Neural crest cell (in vitro differentiated cells): ENCODE measurements at places on chromosomes 7 and 10. TPM values are rescaled to one million over a fixed set of nuclear protein-coding genes. Genes with fewer than 3 reads are reported as not detected.

- DNase-seq, result no peak
- no peak overlapping the region for H3K27ac ChIP-seq
- no peaks in the 10 kb centered on the region for H3K4me1 ChIP-seq
- no peaks in the 10 kb centered on the region for H3K27me3 ChIP-seq
- H3K4me3 ChIP-seq, result no peak overlapping the region
These were observed 23.3 kb upstream of the STEAP2 start for GRCh38 chr7:90188281-90188680.

- no peak overlapping the region for H3K4me3 ChIP-seq
- H3K36me3 ChIP-seq, result no peaks in the 10 kb centered on the region
- H3K27me3 ChIP-seq, result peaks cover 9% of the 10 kb centered on the region
- no peak overlapping the region for H3K27ac ChIP-seq
These were observed 444.3 kb downstream of the GPAM start for GRCh38 chr10:111739125-111739873.

DNA sequence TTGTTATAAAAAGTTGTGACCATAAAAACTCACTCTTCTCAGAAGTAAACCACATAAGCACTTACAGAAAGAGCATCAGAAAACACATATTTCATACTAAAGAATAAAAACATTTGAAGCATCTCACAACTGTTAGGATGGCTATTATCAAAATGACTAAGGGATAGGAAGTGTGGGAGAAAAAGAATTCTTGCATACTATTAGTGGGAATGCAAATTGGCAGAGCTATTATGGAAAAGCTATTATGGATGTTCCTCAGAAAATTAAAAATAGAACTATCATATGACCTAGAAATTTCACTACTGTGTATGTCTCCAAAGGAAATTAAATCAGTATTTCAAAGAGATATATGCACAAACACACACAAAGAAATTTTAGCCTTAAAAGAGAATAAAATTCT is 25.2 kb upstream of the POT1 start:
- H3K27me3 ChIP-seq, result no peaks in the 10 kb centered on the region
- no peak overlapping the region for H3K4me3 ChIP-seq
- H3K4me1 ChIP-seq, result no peaks in the 10 kb centered on the region
- DNase-seq, result no peak
- H3K36me3 ChIP-seq, result no peaks in the 10 kb centered on the region

- no peak overlapping the region for H3K27ac ChIP-seq
- H3K4me3 ChIP-seq, result no peak overlapping the region
- no peak for DNase-seq
- H3K4me1 ChIP-seq, result peaks cover 6% of the 10 kb centered on the region
- no peaks in the 10 kb centered on the region for H3K27me3 ChIP-seq
These were observed 61.7 kb upstream of the TES start for GRCh38 chr7:116148626-116149025.

GRCh38 chr10:8312781-8313180 is 258.3 kb downstream of the GATA3 start:
- DNase-seq, result no peak
- peaks cover 25% of the 10 kb centered on the region for H3K27me3 ChIP-seq
- H3K4me3 ChIP-seq, result no peak overlapping the region
- no peak overlapping the region for H3K27ac ChIP-seq
- peaks cover 3% of the 10 kb centered on the region for H3K4me1 ChIP-seq

GRCh38 chr7:129830949-129831348 is 121.8 kb downstream of the UBE2H start:
- H3K27me3 ChIP-seq, result no peaks in the 10 kb centered on the region
- DNase-seq, result no peak
- peaks cover 17% of the 10 kb centered on the region for H3K4me1 ChIP-seq
- no peak overlapping the region for H3K27ac ChIP-seq
- no peak overlapping the region for H3K4me3 ChIP-seq

DNA sequence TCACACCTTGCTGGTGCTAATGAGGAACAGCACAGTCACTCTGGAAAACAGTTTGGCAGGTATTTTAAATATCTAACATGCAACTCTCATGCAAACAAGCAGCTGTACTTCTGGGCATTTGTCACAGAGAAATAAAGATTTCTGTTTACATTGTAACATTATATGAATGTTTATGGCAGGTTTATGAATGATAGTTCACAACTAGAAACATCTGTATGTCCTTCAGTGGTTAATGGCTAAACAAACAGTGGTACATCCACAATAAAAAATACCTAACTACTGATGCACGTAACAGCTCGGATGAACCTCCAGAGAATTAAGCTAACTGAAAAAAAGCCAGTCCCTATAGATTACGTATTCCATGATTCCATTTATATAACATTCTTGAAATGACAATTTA is 109.6 kb downstream of the GPR37 start:
- H3K27me3 ChIP-seq, result no peaks in the 10 kb centered on the region
- no peaks in the 10 kb centered on the region for H3K4me1 ChIP-seq
- DNase-seq, result no peak
- H3K36me3 ChIP-seq, result no peaks in the 10 kb centered on the region

GRCh38 chr7:41720886-41721285 is 18.0 kb upstream of the INHBA start:
- no peaks in the 10 kb centered on the region for H3K36me3 ChIP-seq
- H3K4me3 ChIP-seq, result no peak overlapping the region
- no peak for DNase-seq
- peaks cover 2% of the 10 kb centered on the region for H3K4me1 ChIP-seq
- no peak overlapping the region for H3K27ac ChIP-seq

GRCh38 chr10:96685306-96685705 is 35.0 kb downstream of the PIK3AP1 start:
- no peaks in the 10 kb centered on the region for H3K4me1 ChIP-seq
- H3K27ac ChIP-seq, result no peak overlapping the region
- DNase-seq, result no peak

DNA sequence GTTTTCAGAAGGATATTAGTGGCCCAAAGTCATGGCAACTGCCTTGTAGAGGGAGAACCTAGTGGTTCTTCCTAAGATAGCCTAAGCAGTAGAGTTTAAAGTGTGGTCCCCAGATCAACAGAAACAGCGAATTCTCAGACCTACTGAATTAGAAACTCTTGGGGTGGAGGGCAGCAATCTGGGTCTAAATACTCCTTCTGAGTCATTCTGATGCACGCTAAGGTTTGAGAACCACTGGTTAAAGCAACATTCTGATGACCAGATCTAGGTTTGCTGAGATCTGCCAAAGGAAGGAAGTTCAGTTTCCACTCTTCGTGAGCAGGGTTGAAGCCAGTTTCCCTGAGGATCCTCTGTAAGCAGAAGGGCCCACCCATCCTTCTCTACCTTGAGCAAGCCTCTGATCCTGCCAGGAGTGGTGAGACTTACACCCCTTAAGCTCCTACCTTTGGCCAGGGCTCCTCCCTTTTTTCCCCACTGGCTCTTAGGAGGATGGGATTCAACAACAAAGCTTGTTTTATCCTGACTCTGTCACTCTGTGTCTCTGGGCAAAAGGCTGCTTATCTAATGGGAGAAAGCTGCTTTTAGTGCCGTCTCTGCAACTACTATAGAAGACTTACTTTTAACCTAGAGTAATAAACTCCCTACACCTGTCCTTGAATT is 26.8 kb upstream of the TRUB1 start:
- H3K27ac ChIP-seq, result no peak overlapping the region
- H3K36me3 ChIP-seq, result no peaks in the 10 kb centered on the region
- no peaks in the 10 kb centered on the region for H3K27me3 ChIP-seq

DNA sequence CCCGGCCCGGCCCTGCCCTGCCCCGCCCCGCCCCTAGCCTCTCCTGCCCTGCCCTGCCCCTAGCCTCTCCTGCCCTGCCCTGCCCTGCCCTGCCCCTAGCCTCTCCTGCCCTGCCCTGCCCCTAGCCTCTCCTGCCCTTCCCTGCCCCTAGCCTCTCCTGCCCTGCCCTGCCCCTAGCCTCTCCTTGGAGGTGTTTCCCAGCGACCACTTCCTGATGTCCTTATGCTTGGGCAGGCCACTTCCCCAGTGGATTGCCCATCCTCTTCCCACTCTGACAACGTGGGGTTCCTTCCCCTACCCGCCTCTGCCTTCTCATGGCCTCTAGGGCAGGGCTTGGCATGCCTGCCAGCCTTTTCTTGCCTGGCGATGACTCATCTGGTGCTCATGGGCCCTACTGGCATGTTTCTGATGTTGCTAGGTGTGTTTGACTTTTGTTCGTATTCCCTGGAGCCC is 21.2 kb downstream of the PRXL2A start:
- H3K4me1 ChIP-seq, result no peaks in the 10 kb centered on the region
- peaks cover 46% of the 10 kb centered on the region for H3K36me3 ChIP-seq
- no peaks in the 10 kb centered on the region for H3K27me3 ChIP-seq
- no peak for DNase-seq

DNA sequence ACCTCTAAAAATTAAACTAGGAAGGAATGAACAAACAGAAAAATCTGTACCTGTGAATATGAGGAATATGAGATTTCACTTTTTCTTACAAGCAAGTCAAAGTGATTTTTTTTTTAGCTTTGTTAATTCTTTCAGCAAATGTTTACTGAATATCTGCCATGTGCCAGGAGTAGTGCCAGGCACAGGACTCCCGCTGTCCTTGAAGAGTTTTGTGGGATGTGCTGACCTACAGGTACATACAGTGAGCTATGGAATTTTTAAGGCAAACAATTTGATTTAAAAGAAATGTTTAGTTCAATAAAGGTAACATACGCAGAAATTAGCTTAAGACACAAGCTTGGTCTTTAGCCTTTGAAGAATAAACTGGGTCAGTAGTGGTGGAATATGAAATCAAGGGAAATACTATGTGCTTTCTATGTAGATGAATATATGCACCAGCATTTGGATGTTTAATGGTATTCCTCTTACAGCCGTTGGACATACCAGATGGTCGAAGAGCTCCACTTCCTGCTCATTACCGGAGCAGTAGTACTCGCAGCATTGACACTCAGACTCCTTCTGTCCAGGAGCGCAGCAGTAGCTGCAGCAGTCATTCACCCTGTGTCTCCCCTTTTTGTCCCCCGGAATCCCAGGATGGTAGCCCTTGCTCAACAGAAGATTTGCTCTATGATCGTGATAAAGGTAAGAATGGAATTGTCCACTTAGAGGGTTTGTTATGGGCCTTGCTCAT is 102.0 kb downstream of the GLCCI1 start:
- H3K36me3 ChIP-seq, result peaks cover 15% of the 10 kb centered on the region
- no peak overlapping the region for H3K27ac ChIP-seq
- no peaks in the 10 kb centered on the region for H3K4me1 ChIP-seq
- no peaks in the 10 kb centered on the region for H3K27me3 ChIP-seq
- no peak overlapping the region for H3K4me3 ChIP-seq

DNA sequence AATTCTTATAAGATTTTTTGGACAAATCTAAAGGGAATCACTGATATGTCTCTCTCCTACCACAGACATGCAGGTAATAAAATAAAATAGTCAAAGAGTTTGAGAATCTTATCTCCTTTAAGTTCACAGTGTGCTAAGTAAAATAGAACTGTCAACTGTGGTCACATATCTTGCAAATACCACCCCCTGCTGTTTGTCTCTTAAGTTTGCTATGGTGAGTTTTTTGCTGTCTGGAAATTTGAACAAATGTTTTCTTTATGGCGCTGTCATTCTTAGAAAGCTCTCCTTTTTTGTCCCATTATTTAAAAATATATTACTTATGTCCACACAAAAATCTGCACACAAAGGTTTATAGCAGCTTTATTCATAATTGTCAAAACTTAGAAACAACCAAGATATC is 19.6 kb downstream of the GIMAP5 start:
- H3K36me3 ChIP-seq, result no peaks in the 10 kb centered on the region
- no peak overlapping the region for H3K4me3 ChIP-seq
- peaks cover 4% of the 10 kb centered on the region for H3K4me1 ChIP-seq
- no peak for DNase-seq

- H3K4me1 ChIP-seq, result no peaks in the 10 kb centered on the region
- H3K27me3 ChIP-seq, result no peaks in the 10 kb centered on the region
- no peak overlapping the region for H3K4me3 ChIP-seq
These were observed 29.7 kb downstream of the NUP42 start for GRCh38 chr7:23211589-23211988.

GRCh38 chr7:51000956-51001355 is 218.3 kb upstream of the GRB10 start:
- H3K27me3 ChIP-seq, result peaks cover 2% of the 10 kb centered on the region
- no peaks in the 10 kb centered on the region for H3K36me3 ChIP-seq
- H3K27ac ChIP-seq, result no peak overlapping the region
- no peaks in the 10 kb centered on the region for H3K4me1 ChIP-seq

- no peaks in the 10 kb centered on the region for H3K36me3 ChIP-seq
- H3K27me3 ChIP-seq, result no peaks in the 10 kb centered on the region
- H3K27ac ChIP-seq, result no peak overlapping the region
- DNase-seq, result no peak
These were observed 10.8 kb upstream of the PVRIG start for GRCh38 chr7:100208911-100209408.

GRCh38 chr10:116761883-116762282 is 19.5 kb upstream of the HSPA12A start:
- no peak for DNase-seq
- H3K36me3 ChIP-seq, result no peaks in the 10 kb centered on the region
- H3K4me3 ChIP-seq, result no peak overlapping the region
- H3K27me3 ChIP-seq, result no peaks in the 10 kb centered on the region
- H3K27ac ChIP-seq, result no peak overlapping the region

DNA sequence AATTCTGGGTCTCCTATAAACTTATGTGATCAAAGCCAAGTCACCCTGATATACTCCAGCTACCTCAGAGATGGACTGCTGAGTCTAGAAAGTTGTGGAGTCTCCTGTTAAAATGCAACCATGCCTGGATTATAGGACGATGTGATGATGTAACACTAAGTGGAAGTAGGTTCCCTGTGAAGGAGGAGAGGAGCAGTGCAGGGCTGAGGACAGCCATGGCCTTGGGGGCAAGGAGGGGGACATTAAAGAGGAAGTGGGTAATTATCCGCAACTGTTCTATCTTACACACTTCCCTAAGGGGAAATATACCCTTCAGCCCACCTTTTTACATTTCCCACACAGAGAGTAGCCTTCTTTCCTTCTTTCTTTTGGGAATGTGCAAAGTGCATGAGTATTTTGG is 63.8 kb downstream of the MTPN start:
- no peaks in the 10 kb centered on the region for H3K36me3 ChIP-seq
- H3K4me3 ChIP-seq, result no peak overlapping the region
- H3K27me3 ChIP-seq, result no peaks in the 10 kb centered on the region
- no peak overlapping the region for H3K27ac ChIP-seq

GRCh38 chr10:133537546-133538545 is 10.7 kb downstream of the CYP2E1 start:
- H3K4me3 ChIP-seq, result no peak overlapping the region
- DNase-seq, result no peak
- H3K27ac ChIP-seq, result no peak overlapping the region
- no peaks in the 10 kb centered on the region for H3K4me1 ChIP-seq

PAX2 gene
- 1.0 and 1.5 TPM in 2 replicates for total RNA-seq

PCDH15 gene
- 17.4 and 21.7 TPM in 2 replicates for total RNA-seq

FAM241B gene
- total RNA-seq, result 11.6 and 12.5 TPM in 2 replicates

CCZ1 gene
- total RNA-seq, result 86.4 and 88.7 TPM in 2 replicates

TEX47 gene
- not detected in 2 replicates for total RNA-seq

SPOCK2 gene
- 1.4 and 1.5 TPM in 2 replicates for total RNA-seq

CDHR3 gene
- total RNA-seq, result 5.4 and 6.1 TPM in 2 replicates

FEZF1 gene
- total RNA-seq, result not detected in 2 replicates

ATG9B gene
- total RNA-seq, result 8.0 and 9.2 TPM in 2 replicates
